ENCODE measurements at places on chromosomes 4 and X. TPM values are rescaled to one million over a fixed set of nuclear protein-coding genes. Genes with fewer than 3 reads are reported as not detected.

The GPR173 gene
- 1.3 TPM for total RNA-seq

The PTPN13 gene
- total RNA-seq = 69.9 TPM

The OTUD6A gene
- not detected for total RNA-seq

The BEND2 gene
- not detected for total RNA-seq

- no peak for DNase-seq
These were observed 524 bp upstream of the EXOSC9 start for GRCh38 chr4:121800638-121800960.

GRCh38 chr4:99610605-99611175 lies 36.1 kb downstream of the MTTP start:
- no peak for DNase-seq

DNA sequence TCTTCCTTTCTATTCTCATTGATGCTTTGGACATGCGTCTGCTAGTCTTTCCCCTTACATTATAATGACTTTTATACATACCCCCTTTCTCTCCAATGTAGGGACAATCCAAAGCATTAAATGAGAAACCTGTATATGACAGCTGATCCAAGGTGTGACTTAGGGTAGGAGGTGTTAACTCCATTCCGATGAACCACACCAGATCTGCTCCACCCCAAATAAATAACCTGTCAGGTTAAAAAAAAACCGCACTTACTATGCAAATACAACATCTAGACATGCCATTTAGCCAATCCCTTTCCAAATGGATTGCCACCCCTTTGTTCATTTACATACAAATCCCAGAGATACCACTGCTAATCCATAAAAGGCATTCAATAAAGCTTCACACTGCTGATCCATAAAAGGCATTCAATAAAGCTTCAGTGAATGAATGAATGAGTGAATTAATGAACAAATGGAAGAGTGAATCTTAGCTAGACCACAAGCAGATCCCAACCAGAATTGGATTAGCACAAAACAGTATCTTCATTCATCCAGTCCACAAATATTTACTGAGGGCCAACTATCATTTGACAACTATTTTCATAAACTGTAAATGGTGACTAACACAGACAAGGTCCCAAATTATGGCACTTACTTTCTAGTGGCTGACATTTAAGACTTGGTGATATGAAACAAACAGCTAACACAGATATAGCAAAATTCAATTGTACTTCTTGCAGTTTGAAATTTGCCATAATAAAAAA lies 158.9 kb upstream of the MAP3K15 start:
- DNase-seq = no peak

DNA sequence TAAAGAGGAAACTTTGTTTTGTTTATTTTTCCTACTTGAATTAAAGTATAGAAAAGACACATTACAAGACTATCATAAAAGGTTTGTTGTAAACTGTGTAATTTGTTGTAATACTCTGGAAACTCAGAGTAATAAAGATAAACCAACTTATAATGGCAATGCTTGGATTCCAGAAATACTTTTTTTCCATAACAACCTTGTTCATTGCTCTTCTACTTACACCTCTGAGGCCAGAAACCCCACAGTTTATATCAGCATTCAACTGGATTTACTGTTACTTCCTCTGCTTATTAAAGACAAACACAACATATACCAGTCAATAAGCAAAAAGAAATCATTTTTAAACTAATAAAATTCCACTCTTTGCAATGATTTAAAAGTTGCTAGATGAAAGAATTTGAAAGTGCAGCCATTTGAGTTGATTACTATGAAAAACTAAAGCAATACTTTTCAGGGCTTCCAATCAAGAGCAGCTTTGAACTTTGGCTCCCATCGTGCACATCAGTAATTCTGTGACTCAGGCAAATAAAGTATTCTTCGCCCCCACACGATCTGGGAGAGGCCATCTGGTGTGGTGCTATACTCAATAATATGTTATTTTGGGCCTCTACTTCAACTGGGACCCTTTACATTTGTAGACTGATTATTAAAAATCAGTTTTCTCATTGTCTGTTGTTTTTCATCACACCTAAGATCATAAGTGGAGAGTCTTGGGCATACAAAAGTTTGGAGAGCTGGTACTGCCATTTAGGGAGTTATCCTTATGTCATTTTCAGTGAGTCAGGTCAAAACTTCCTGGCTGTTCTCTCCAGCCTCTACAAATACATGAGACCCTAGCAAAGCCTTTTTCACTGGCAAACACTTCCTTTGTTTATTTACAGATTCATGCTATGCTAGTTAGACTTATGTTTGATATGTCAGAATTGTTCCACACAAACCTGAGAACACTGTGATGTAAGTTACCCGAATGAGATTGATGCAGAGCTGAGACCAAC lies 20.5 kb downstream of the DDIT4L start:
- DNase-seq = no peak

GRCh38 chr4:183631577-183632198 lies 27.3 kb downstream of the RWDD4 start:
- no peak for DNase-seq

DNA sequence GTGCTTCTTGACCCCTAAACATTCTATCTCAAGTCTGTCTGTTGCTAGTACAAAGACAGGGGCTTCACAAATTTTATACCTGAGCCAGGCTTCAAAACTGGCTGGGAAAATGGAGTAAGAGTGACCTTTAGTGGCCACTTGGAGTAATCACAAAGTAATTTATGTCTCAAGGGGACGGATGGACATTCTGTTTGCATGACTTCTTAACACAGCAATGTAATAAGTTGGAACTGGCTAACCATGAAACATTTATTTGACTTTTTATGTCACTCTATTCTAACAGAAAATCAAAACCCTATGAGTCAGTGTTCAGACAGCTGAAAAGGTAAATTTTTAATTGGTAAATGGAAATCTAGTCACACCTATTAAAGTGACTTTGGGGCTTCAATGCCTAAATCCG lies 600.6 kb downstream of the ANKRD50 start:
- DNase-seq = no peak

DNA sequence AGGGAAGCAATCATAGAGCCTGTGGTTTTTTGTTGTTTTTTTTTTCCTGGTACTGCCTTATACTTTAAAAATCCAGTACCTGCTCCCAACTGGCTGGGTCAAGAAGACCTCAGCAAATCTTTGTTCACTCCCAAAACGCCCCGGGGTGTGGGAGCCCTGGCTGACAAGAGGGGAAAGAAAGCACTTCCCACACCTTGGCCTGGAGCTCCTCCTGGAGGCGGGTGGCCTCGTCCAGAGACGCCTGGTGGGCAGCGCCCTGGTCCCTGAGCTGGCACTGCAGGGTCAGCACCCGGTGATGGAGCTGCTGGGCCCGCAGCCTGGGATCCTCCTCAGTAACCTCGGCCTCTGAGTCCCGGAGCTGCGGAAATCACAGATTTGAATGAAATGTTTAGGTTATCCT lies 38.2 kb downstream of the C4orf50 start:
- peak; percentile 63 for DNase-seq

DNA sequence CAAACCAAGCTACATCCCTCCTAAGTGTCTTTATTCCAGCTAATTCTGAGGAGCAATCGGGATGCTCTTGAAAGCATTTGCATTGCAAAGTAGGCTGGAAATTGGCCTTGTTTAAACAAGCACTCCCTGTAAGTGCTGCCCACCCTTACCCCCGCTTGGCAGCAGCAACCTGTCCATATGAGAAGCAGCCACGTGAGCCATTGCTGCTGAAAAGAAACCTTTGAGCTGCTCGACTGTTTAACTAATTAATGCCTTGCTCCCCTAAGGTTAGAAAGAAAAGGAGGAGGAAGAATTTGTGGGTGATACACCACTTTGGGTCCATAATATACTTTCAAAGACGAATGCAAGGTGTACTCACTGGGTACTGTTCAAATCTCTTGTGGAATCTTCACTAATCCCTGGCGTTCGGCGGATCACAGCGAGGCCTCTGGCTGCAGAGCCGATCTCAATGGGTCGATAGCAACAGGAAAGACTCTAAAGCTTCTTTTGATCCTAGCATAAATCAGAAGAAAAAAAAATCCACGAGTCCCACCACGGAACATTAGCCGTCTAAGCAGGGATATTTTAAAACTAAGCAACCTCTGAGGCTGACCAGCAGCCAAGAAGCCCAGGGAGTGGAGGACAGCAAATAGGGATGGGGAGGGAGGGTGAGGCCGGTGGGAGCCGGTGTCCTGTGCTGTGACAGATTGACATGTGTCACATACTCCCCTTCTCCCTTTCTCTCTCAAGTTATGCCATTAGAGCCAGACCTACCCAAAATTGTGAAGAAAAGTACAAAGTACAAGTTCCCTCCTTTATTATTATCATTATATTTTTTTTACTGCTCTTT lies 37.2 kb upstream of the MGST2 start:
- peak; percentile 69 for DNase-seq

- no peak for DNase-seq
These were observed 60.7 kb downstream of the SPATA4 start for GRCh38 chr4:176134670-176135069.
